Stimulated activated CD4-positive, alpha-beta T cell treated with anti-CD3 and anti-CD28 coated beads, Interleukin-12 subunit alpha, Interleukin-12 subunit beta, amount 100 ng/mL, for 48 hours (primary cell): ENCODE measurements at places on chromosomes 7 and 10.
A peak's percentile ranks its signal among the peaks of the same experiment; 100 is the strongest.

- DNase-seq: no peak
Measured at GRCh38 chr7:93212881-93213280, 13.4 kb downstream of the HEPACAM2 start.

DNA sequence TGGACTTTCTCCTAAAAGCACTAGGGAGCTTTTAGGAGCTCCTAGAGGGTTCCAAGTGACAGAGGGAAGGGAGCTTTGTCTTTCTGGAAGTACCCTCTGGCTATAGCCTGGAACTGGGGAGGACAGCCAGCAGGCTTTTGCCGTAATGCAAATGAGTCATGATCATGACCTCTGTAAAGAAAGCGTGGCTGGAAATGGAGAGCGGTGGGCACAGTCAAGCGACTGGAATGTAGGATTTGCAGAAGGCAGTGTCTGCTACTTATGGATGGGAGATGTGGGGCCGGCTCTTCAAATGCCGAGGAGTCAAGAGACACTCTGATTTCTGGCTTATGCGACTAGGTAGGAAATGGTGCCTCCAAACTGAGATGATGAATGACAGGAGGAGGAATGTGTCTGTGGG is 34.6 kb upstream of the PLPP4 start:
- no peak for DNase-seq

- no peak for DNase-seq
Measured at GRCh38 chr10:58756130-58756719, 243.6 kb downstream of the BICC1 start.

DNA sequence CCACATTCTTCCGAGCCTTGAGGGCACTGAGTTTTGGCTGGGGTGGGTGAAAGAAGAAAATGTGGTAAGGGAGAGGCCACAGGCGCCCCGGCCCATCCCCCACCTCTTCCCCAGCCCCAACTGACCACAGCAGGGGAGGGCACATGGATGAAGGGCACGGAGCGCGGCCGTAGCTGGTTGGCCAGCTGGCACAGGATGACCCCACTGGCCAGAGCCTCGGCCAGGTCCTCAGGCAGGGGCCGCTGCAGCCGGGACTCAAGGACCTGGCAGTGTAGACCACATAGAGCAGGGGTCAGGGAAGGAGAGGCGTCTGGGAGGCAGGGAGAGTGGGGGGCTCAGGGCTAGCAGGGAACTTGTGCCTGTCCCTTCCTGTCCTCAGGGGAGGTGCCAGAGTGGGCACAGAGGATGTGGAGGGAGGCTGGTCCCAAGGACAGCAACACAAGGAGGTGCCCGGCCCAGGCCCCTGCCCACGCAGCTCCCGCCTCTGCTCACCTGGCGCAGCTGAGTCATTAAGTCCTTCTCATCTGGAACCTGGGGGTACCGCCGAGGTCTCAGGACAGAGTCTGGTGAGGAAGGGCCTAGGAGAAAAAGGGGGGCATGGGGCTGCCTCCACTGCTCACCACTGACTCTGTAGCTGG is 2.2 kb upstream of the SAP25 start:
- no peak for DNase-seq

DNA sequence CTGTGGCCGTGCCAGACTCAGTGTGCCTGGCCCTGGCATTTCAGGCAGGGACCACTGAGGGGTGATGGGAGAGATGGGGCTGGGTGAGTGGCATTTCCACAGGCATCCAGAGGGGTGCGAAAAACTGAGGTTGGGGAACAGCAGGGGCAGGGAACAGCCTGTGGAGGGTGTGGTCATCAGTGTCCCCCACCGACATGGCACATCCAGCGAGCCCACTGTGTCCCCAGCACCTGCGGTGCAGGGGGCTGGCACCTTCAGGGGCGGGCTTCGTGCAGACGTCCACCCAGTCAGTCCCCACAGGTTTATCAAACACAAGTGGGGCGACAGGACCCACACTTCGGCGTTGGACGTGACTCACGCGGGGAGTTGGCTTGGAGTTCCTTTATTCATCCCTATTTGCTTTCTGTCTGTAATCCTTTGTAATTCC is 14.8 kb downstream of the CUX1 start:
- DNase-seq: no peak

DNA sequence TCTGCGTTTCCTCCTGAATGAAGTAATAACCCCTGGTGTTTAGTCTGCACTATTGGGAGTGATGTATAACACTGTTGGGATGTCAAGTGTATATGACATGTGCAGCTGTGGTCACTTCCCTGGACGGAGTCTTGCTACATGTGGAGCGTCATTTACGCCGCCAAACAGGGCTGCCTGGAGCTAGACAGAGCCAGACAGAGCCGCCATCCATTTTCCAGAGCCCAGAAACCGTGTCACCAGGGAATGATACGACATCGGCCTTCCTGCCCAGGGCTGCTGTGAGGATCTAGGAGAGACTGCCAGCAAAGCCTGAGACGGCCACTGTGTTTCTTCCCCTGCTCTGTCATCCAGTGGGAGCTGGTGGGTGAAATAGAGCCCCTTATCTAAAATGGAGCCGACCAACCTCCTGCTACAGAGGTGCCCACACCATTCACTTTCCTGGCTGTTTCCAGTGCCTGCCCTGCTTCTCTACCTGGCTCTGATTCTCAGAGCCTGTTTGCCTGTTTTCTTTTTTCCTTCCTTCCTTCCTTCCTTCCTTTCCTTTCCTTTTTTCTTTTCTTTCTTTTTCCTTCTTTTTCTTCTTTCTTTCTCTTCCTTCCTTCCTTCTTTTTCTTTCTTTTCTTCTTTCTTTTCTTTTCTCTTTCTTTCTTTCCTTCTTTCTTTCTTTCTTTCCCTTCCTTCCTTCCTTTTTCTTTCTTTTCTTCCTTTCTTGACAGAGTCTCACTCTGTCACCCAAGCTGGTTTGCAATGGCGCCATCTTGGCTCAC is 13.3 kb upstream of the FGFR2 start:
- no peak for DNase-seq

- no peak for DNase-seq
Measured at GRCh38 chr7:20454202-20454601, 123.5 kb downstream of the ITGB8 start.

DNA sequence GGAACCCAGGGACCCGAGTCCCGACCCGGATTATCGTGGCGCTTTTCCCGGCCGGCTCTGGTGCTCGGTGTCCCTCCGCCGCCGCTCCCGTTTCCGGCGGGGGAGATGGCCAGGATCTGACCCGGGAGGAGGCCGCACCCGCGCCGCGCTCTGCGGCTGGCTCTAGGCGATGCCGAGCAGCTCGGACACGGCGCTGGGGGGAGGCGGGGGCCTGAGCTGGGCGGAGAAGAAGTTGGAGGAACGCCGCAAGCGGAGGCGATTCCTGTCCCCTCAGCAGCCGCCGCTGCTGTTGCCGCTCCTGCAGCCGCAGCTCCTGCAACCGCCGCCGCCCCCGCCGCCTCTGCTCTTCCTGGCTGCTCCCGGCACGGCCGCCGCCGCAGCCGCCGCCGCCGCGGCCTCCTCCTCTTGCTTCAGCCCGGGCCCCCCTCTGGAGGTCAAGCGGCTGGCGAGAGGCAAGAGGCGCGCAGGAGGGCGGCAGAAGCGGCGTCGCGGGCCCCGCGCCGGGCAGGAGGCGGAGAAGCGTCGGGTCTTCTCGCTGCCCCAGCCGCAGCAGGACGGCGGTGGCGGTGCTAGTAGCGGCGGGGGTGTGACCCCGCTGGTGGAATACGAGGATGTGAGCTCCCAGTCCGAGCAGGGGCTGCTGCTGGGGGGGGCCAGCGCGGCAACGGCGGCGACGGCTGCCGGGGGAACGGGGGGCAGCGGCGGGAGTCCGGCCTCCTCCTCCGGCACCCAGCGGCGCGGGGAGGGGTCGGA is 593 bp downstream of the CDK13 start:
- DNase-seq: peak; percentile 47

- DNase-seq: no peak
Measured at GRCh38 chr7:52406808-52407207, 628.6 kb upstream of the POM121L12 start.

DNA sequence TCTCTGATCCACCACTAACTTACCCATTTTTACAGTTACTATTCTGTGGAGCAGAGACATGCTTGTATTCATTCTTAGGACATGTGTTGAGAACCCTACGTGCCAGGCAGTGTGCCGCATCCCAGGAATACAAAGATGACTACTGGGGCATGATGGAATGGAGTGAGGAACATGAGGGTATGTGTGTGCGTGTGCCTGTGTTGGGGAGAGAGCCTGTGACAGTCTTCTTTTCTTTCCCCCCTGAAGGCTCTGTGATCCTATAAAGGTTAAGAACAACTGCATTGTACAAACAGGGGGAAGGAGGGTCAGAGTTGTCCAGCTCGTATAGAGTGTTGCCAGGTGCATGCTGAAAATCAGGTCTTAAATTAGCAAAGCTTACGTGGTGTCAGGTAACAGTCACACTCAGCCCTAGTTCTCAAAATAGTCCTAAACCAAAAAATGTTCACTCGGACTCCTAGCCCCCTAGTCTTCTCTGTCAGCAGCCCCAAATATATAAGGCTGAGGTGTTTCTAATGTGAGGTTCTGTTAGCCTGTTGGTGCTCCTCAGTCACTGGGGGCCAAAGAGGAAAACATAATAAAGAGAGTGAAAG is 161.9 kb downstream of the CELF2 start:
- no peak for DNase-seq
